ENCODE measurements at places on chromosomes 4 and X.
A peak's percentile ranks its signal among the peaks of the same experiment; 100 is the strongest.

DNA sequence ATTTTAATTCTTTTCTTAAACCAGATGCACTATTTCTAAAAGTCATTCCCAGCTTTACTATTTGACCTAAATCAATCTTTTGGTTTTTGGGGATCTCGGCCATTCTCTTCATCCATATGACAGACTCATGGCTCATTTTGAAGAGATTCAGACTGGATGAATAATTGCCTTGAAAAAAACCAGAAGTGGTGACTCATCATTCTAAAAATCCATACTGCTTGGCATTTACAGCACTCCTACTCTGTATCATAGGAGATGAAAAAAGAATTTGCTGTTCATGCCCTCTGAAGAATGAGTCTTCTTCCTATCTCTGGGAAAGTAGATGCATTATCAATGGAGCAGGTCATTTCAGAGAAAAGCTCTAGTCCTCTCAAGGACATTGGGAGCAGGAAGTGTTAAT, 220.5 kb upstream of the RPS6KA3 start:
- no peak for DNase-seq

- no peak for DNase-seq
These were observed 146.3 kb downstream of the GRIA3 start for GRCh38 chrX:123330229-123330942.

DNA sequence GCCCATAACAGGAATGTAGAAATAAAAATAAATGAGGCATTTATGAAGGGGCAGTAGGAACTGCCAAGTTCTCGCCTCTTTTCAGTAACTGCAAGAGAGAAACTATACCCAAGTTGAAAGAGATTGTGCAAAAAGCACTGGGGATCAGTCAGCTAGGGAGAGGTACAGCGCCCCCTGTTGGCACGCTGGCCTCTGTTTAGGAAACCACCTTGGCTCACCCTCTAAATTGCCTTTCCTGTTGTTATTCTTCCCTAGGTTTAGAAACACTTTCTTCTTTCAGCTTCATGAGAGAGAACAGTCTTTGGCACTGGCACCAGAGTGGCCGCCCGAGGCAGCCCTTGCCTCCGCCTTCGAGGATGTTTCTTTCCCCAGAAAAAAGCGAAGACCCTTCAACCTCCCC, 348.5 kb downstream of the MID1IP1 start:
- DNase-seq, result peak; percentile 25

DNA sequence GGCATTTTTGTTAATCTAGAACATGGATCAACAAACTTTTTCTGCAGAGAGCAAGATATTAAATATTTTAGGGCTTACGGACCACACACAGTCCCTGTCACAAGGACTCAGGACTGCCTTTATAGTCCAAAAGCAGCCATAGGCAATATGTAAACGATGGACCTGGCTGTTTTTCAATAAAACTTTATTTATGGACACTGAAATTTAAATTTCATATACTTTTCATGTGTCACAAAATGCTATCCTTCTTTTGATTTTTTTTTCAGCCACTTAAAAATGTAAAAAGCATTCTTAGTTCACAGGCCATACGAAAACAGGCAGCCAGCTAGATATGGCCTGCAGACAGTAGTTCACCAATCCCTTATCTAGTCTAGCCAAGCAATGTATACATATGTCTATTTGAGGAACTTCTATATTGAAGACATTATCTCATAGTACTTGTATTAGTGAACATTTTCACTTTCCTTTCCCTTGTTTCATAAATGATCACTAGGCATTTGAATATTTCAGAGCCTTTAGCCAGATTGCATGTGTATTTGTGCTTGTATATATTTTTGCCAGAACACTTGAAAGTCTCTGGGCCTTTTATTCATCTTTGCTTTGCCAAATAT, 350.9 kb downstream of the RPA4 start:
- DNase-seq, result no peak

DNA sequence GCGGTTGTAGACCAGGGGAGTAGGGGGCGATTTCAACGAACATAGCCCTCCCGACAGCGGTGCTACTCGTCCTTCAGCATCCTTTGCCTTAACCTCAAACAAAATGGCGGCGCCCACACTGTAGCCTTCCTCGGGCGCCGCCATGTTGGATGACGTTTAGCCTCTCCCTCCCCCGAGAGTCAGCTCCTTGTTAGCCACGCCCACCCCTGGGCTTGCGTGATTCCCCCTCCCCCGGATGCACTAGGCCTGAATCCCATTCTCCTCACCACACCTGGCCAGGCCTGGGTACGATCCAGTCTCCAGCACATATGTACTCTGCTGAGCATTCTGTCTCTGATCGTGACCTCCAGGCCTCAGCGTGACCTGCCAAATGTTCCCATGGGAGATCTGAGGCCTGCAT, 49.0 kb upstream of the ZNF157 start:
- DNase-seq, result no peak

- no peak for DNase-seq
These were observed 55.3 kb upstream of the ZFP42 start for GRCh38 chr4:187940299-187940698.

Measured in stimulated activated CD8-positive, alpha-beta memory T cell treated with anti-CD3 and anti-CD28 coated beads, Interleukin-7, amount 100 ng/mL, for 4 hours (primary cell).